ENCODE measurements at places on chromosomes 7 and 10. TPM values are rescaled to one million over a fixed set of nuclear protein-coding genes. Genes with fewer than 3 reads are reported as not detected.

- no peaks in the 10 kb centered on the region for H3K4me1 ChIP-seq
- H3K27ac ChIP-seq: no peak overlapping the region
- H3K27me3 ChIP-seq: no peaks in the 10 kb centered on the region
- H3K36me3 ChIP-seq: no peaks in the 10 kb centered on the region
Measured at GRCh38 chr7:43694399-43694748, 34.9 kb downstream of the COA1 start.

GRCh38 chr7:90180649-90181048 lies 26.4 kb downstream of the STEAP1 start:
- H3K27ac ChIP-seq: no peak overlapping the region
- H3K36me3 ChIP-seq: no peaks in the 10 kb centered on the region
- no peak overlapping the region for H3K4me3 ChIP-seq
- no peaks in the 10 kb centered on the region for H3K4me1 ChIP-seq
- no peaks in the 10 kb centered on the region for H3K27me3 ChIP-seq
- DNase-seq: no peak

- H3K4me1 ChIP-seq: no peaks in the 10 kb centered on the region
- H3K4me3 ChIP-seq: no peak overlapping the region
- H3K36me3 ChIP-seq: no peaks in the 10 kb centered on the region
- no peak for DNase-seq
Measured at GRCh38 chr7:16889851-16890415, 8.2 kb upstream of the AGR3 start.

The OR6B1 gene
- total RNA-seq: not detected

DNA sequence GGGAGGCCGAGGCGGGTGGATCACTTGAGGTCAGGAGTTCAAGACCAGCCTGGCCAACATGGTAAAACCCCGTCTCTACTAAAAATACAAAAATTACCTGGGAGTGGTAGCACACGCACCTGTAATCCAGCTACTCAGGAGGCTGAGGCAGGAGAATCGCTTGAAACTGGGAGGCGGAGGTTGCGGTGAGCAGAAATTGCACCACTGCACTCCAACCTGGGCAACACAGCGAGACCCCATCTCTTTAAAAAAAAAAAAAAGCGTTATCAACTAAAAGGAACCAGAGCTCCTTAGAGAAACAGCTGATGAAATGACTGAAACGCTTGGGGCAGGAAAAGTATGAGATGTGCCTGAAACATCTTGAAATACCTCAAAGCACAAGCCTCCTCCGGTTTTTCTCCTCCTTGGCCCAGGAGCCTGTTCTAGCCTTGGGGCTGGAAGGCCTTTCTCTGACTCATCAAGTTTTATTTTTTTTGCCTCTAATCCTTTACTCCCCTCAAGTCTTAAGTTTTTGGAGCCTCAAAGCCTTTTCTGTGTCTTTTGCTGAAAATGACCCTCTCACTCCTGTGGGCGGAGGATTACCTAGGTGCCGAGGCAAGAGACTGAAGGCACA lies 2.6 kb upstream of the METTL27 start:
- H3K27me3 ChIP-seq: no peaks in the 10 kb centered on the region
- no peak for DNase-seq
- H3K4me3 ChIP-seq: no peak overlapping the region
- peaks cover 8% of the 10 kb centered on the region for H3K4me1 ChIP-seq
- H3K36me3 ChIP-seq: no peaks in the 10 kb centered on the region

GRCh38 chr10:91513598-91514424 lies 103.7 kb downstream of the HECTD2 start:
- no peaks in the 10 kb centered on the region for H3K27me3 ChIP-seq
- H3K4me1 ChIP-seq: no peaks in the 10 kb centered on the region
- no peak overlapping the region for H3K27ac ChIP-seq
- no peaks in the 10 kb centered on the region for H3K36me3 ChIP-seq
- DNase-seq: no peak

- no peaks in the 10 kb centered on the region for H3K4me1 ChIP-seq
- H3K27ac ChIP-seq: no peak overlapping the region
- no peaks in the 10 kb centered on the region for H3K27me3 ChIP-seq
- no peak overlapping the region for H3K4me3 ChIP-seq
- H3K36me3 ChIP-seq: no peaks in the 10 kb centered on the region
Measured at GRCh38 chr10:45547207-45547606, 125.4 kb downstream of the ZFAND4 start.

The NUPR2 gene
- total RNA-seq: 1.1 TPM

GRCh38 chr7:92614660-92615174 lies 24.5 kb upstream of the FAM133B start:
- no peaks in the 10 kb centered on the region for H3K27me3 ChIP-seq
- no peaks in the 10 kb centered on the region for H3K36me3 ChIP-seq
- no peak for DNase-seq
- H3K4me1 ChIP-seq: no peaks in the 10 kb centered on the region
- H3K27ac ChIP-seq: no peak overlapping the region
- H3K4me3 ChIP-seq: no peak overlapping the region

The HABP2 gene
- total RNA-seq: not detected

DNA sequence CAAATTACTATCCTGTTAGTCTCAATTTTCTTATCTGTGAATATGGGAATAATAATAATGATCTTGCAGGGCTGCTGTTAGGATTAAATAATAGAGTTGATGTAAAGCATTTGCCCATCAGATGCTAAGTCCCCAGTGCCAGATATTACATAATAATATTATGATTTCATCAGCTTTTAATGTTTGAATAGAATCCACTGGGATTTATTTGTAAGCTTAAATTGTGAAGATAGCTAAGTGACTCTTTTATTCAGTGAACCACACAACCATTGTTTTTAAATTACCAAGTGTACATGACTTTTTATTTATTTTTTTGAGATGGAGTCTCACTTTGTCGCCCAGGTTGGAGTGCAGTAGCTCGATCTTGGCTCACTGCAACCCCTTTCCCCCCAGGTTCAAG lies 510.3 kb upstream of the DPP6 start:
- no peaks in the 10 kb centered on the region for H3K36me3 ChIP-seq
- no peaks in the 10 kb centered on the region for H3K27me3 ChIP-seq
- DNase-seq: no peak
- H3K4me3 ChIP-seq: no peak overlapping the region
- H3K27ac ChIP-seq: no peak overlapping the region
- H3K4me1 ChIP-seq: no peaks in the 10 kb centered on the region

The AGBL3 gene
- total RNA-seq: 0.54 TPM

- no peak overlapping the region for H3K27ac ChIP-seq
- no peaks in the 10 kb centered on the region for H3K4me1 ChIP-seq
- H3K4me3 ChIP-seq: no peak overlapping the region
- H3K36me3 ChIP-seq: peaks cover 22% of the 10 kb centered on the region
- DNase-seq: no peak
Measured at GRCh38 chr7:47386273-47386835, 195.6 kb downstream of the TNS3 start.

DNA sequence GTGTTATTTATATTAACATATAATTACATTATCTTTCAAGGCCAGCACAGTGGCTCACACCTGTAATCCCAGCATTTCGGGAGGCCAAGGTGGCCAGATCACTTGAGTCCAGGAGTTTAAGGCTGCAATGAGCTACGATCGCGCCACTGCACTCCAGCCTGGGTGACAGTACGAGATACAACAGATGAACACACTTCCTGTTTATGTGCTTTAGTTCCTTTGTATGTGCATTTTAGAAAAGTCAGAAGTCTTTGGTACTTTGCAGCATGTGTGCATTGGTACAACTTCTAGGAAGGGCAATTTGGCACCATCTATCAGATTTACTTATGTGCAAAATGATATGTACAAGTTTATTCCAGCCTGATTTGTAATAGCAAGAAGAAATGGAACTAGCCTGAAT lies 13.3 kb downstream of the SLC35G1 start:
- no peaks in the 10 kb centered on the region for H3K36me3 ChIP-seq
- no peak for DNase-seq
- H3K4me3 ChIP-seq: no peak overlapping the region
- H3K27me3 ChIP-seq: no peaks in the 10 kb centered on the region
- H3K27ac ChIP-seq: no peak overlapping the region

- DNase-seq: no peak
- H3K27ac ChIP-seq: no peak overlapping the region
- H3K36me3 ChIP-seq: no peaks in the 10 kb centered on the region
- H3K4me1 ChIP-seq: no peaks in the 10 kb centered on the region
- H3K4me3 ChIP-seq: no peak overlapping the region
Measured at GRCh38 chr7:31069860-31070555, 17.9 kb downstream of the ADCYAP1R1 start.
